Osteocyte (in vitro differentiated cells): ENCODE measurements at places on chromosomes 2 and 18. TPM values are rescaled to one million over a fixed set of nuclear protein-coding genes. Genes with fewer than 3 reads are reported as not detected.

Gene POTEI
- total RNA-seq, result 0.05 TPM in 1 of 2 replicates, not detected in the other

Gene LRP1B
- total RNA-seq, result 3.6 and 4.5 TPM in 2 replicates

- no peak overlapping the region for H3K4me3 ChIP-seq
- no peaks in the 10 kb centered on the region for H3K4me1 ChIP-seq
- DNase-seq, result no peak
Measured at GRCh38 chr18:53754154-53754553, 470.3 kb downstream of the MBD2 start.

DNA sequence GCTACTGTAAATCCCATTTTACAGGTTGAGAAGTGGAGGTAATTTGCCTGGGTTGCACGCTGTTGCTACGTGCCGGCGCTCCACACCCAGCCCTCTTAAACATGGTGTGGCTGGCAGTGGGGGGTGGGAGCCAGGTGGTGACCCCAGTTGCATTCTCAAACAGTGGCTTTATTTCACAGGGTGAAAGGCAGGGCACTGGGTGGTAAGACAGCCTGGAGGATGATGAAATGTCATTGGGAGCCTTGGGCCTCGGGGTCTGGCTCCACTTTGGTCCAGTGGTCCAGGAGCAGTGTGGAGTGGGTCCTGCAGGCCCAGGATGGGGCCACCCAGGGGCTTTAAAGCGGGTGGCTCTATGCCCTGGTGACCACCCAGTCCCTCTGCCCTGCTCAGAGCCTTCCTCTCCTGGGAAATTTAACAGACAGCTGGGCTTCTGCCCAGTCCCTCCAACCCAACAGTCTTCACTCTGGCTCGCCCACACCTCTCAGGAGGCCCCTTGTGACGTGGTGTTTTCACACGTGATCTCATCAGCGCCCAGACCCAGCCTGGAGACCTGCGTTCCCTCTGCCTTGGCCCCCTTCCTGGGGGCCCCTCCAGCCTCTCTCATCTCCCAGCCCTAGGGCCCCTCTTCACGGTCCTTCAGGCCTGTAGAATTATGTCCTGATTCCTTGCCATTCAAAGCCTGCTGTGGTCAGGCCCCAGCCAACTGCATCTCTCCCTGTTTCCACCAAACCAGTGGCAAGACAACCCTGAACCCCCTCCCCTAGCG, 92.5 kb downstream of the INHBB start:
- no peak for DNase-seq
- H3K36me3 ChIP-seq, result no peaks in the 10 kb centered on the region
- H3K27me3 ChIP-seq, result peaks cover 66% of the 10 kb centered on the region
- peaks cover 10% of the 10 kb centered on the region for H3K4me1 ChIP-seq
- H3K4me3 ChIP-seq, result no peak overlapping the region
- no peak overlapping the region for H3K27ac ChIP-seq

GRCh38 chr2:71905205-71905604, 242.5 kb downstream of the CYP26B1 start:
- no peak overlapping the region for H3K27ac ChIP-seq
- H3K36me3 ChIP-seq, result peaks cover 3% of the 10 kb centered on the region
- no peaks in the 10 kb centered on the region for H3K4me1 ChIP-seq
- peaks cover 48% of the 10 kb centered on the region for H3K27me3 ChIP-seq

DNA sequence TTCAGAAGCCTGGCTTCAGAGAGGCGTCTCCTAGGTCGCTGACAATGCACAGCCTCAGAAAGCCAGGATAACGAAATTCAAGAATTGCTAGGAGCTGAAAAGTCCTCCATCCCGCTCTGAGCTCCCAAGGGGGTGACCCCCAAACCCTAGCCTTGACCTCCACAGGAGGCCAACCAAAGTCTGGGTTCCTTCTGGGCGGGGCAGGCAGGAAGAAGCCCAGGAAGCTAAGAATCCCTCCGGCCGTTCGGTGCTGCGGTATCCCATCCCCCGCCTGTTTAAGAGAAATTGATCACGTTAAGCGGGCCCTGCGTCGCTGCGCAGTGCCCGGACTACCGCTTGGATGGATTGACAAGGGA, 2.5 kb upstream of the OSR1 start:
- no peak overlapping the region for H3K27ac ChIP-seq
- peaks cover 3% of the 10 kb centered on the region for H3K36me3 ChIP-seq
- H3K4me3 ChIP-seq, result no peak overlapping the region

- H3K4me1 ChIP-seq, result peaks cover 28% of the 10 kb centered on the region
- H3K27me3 ChIP-seq, result peaks cover 4% of the 10 kb centered on the region
- H3K27ac ChIP-seq, result no peak overlapping the region
- H3K4me3 ChIP-seq, result no peak overlapping the region
- peaks cover 2% of the 10 kb centered on the region for H3K36me3 ChIP-seq
Measured at GRCh38 chr18:25737710-25738311, 352.6 kb downstream of the SS18 start.

- no peak overlapping the region for H3K4me3 ChIP-seq
- no peak overlapping the region for H3K27ac ChIP-seq
- H3K4me1 ChIP-seq, result peaks cover 13% of the 10 kb centered on the region
- DNase-seq, result no peak
- H3K36me3 ChIP-seq, result no peaks in the 10 kb centered on the region
Measured at GRCh38 chr2:64063924-64064331, 44.7 kb upstream of the VPS54 start.

DNA sequence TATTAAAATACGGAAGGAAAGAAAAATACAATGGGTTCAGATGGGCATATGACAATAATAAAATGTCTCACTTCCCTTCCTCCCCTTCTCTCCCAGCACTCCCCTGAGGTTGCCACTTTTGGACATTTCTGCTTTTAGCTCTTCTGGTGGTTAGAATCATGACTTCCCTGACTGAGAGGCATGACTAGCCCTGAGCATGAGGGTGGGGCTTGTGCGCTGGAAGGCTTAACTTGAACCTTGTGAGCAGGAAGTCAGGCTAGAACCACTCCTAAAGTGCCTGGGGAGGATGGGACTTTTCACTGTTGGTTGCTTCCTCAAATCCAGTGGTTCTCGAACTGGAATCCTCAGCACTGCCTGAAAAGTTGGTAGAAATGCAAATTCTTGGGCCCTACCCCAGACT, 19.7 kb upstream of the ARHGAP25 start:
- H3K27me3 ChIP-seq, result peaks cover 49% of the 10 kb centered on the region
- H3K27ac ChIP-seq, result no peak overlapping the region
- H3K36me3 ChIP-seq, result no peaks in the 10 kb centered on the region
- H3K4me3 ChIP-seq, result no peak overlapping the region

GRCh38 chr18:76866666-76867065, 44.3 kb downstream of the ZNF236 start:
- H3K4me1 ChIP-seq, result no peaks in the 10 kb centered on the region
- DNase-seq, result no peak
- H3K27me3 ChIP-seq, result no peaks in the 10 kb centered on the region
- H3K36me3 ChIP-seq, result peaks cover 35% of the 10 kb centered on the region

- H3K4me3 ChIP-seq, result no peak overlapping the region
- no peak overlapping the region for H3K27ac ChIP-seq
- no peaks in the 10 kb centered on the region for H3K27me3 ChIP-seq
- no peak for DNase-seq
Measured at GRCh38 chr2:96344011-96344410, 8.4 kb downstream of the NCAPH start.

- no peak for DNase-seq
- H3K36me3 ChIP-seq, result no peaks in the 10 kb centered on the region
- no peak overlapping the region for H3K27ac ChIP-seq
Measured at GRCh38 chr2:12484536-12485115, 232.1 kb upstream of the TRIB2 start.

- DNase-seq, result no peak
- H3K4me1 ChIP-seq, result peaks cover 38% of the 10 kb centered on the region
- no peaks in the 10 kb centered on the region for H3K27me3 ChIP-seq
- peak overlapping the region; percentile 88 for H3K4me3 ChIP-seq
- no peaks in the 10 kb centered on the region for H3K36me3 ChIP-seq
- H3K27ac ChIP-seq, result peak overlapping the region; percentile 99
Measured at GRCh38 chr2:197435598-197436420, 981 bp upstream of the SF3B1 start.

Gene DSEL
- 105 and 108 TPM in 2 replicates for total RNA-seq

GRCh38 chr2:220962556-220962955, 609.5 kb downstream of the EPHA4 start:
- H3K4me3 ChIP-seq, result no peak overlapping the region
- no peaks in the 10 kb centered on the region for H3K27me3 ChIP-seq
- no peaks in the 10 kb centered on the region for H3K36me3 ChIP-seq
- no peak overlapping the region for H3K27ac ChIP-seq
- H3K4me1 ChIP-seq, result peaks cover 10% of the 10 kb centered on the region

DNA sequence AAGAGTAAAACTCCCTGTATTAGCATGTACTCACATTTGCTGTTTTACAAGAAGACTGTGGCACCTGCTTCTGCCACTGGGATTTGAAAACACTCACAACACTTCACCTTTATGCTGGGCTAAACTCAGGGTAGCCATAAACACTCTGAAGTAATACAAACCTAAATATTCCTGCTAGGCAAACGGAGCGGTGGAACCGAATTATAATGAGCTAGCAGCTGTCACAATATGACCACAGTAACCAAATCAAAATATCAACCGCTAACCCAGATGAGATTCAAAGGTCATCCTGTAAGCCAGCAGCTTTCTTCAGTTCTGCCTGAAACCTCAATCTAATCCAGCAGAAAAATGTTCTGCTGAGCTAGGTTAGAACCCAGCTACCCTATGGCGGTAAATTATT, 132.1 kb downstream of the TCF4 start:
- no peak overlapping the region for H3K27ac ChIP-seq
- no peak overlapping the region for H3K4me3 ChIP-seq
- peaks cover 13% of the 10 kb centered on the region for H3K4me1 ChIP-seq
- no peak for DNase-seq
- no peaks in the 10 kb centered on the region for H3K27me3 ChIP-seq
- peaks cover 8% of the 10 kb centered on the region for H3K36me3 ChIP-seq

DNA sequence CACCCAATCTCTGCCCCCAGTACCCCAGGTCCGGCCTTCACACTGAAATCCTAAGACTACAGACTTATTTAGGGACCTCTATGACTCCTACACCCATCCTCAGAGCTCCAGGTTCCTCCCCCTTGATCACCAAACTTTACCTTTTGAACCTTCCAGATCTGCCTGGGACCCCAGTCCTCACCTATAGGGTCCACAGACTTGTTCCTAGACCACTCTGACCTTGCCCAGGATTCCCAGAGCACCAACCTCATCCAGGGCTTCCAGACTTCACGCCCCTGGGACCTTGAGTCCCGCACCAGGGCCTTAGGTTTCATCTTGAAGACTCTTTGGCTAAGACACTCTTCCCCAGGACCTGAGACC, 462 bp downstream of the CHCHD5 start:
- H3K4me3 ChIP-seq, result peak overlapping the region; percentile 95
- H3K27me3 ChIP-seq, result no peaks in the 10 kb centered on the region
- peaks cover 12% of the 10 kb centered on the region for H3K36me3 ChIP-seq
- H3K4me1 ChIP-seq, result peaks cover 27% of the 10 kb centered on the region
- peak overlapping the region; percentile 100 for H3K27ac ChIP-seq
- no peak for DNase-seq

Gene PIAS2
- 37.9 and 50.6 TPM in 2 replicates for total RNA-seq

GRCh38 chr2:206820807-206821206, 55.4 kb downstream of the FASTKD2 start:
- no peaks in the 10 kb centered on the region for H3K27me3 ChIP-seq
- H3K27ac ChIP-seq, result no peak overlapping the region
- no peaks in the 10 kb centered on the region for H3K36me3 ChIP-seq
- no peak for DNase-seq
- no peak overlapping the region for H3K4me3 ChIP-seq

- no peaks in the 10 kb centered on the region for H3K27me3 ChIP-seq
- H3K4me1 ChIP-seq, result no peaks in the 10 kb centered on the region
- H3K36me3 ChIP-seq, result no peaks in the 10 kb centered on the region
Measured at GRCh38 chr2:147098940-147099339, 745.9 kb upstream of the ACVR2A start.

GRCh38 chr2:142176941-142177340, 46.1 kb upstream of the LRP1B start:
- H3K4me1 ChIP-seq, result peaks cover 10% of the 10 kb centered on the region
- H3K27me3 ChIP-seq, result no peaks in the 10 kb centered on the region
- H3K27ac ChIP-seq, result no peak overlapping the region

GRCh38 chr2:182941919-182942318, 75.5 kb upstream of the FRZB start:
- DNase-seq, result no peak
- H3K36me3 ChIP-seq, result peaks cover 63% of the 10 kb centered on the region
- H3K4me3 ChIP-seq, result no peak overlapping the region
- H3K27me3 ChIP-seq, result no peaks in the 10 kb centered on the region

GRCh38 chr18:22630980-22631379, 213.3 kb upstream of the CTAGE1 start:
- DNase-seq, result no peak
- no peaks in the 10 kb centered on the region for H3K27me3 ChIP-seq
- peaks cover 4% of the 10 kb centered on the region for H3K4me1 ChIP-seq
- H3K27ac ChIP-seq, result no peak overlapping the region

DNA sequence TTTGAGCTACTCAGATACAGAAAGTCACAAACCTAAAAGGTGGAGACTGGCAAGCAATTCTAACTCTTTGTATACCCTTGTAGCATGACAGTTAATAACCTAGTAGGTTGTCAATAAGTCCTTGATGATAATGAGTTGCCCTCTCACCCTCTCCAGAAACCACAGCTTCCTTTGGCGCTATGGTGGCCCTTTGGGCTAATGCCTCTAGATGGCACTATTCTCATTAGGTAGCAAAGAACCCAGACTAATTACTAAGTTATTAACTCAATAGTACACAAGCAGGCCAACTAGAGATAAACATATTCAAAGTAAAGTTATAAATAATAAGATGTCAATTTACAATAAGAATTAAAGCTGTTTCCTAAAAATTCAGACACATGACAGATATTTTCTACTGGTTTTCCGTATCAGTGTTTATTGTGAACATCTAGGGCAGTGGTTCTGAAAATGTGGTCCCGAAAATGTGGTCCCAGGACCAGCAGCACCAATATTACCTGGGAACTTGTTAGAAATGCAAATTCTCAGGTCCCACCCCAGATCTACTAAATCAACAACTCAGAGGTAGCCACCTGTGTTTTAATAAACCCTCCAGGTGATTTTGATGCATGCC, 41.1 kb downstream of the LDAH start:
- H3K4me1 ChIP-seq, result no peaks in the 10 kb centered on the region
- H3K27me3 ChIP-seq, result no peaks in the 10 kb centered on the region
- H3K4me3 ChIP-seq, result no peak overlapping the region

GRCh38 chr2:10169053-10169578, 46.6 kb downstream of the RRM2 start:
- no peaks in the 10 kb centered on the region for H3K27me3 ChIP-seq
- no peak overlapping the region for H3K27ac ChIP-seq
- H3K36me3 ChIP-seq, result no peaks in the 10 kb centered on the region
- no peak for DNase-seq
- peaks cover 29% of the 10 kb centered on the region for H3K4me1 ChIP-seq
- H3K4me3 ChIP-seq, result no peak overlapping the region

- no peak for DNase-seq
- no peaks in the 10 kb centered on the region for H3K4me1 ChIP-seq
- no peak overlapping the region for H3K4me3 ChIP-seq
Measured at GRCh38 chr18:31723990-31724711, 36.5 kb downstream of the SLC25A52 start.

GRCh38 chr18:76713432-76713831, 108.9 kb upstream of the ZNF236 start:
- H3K36me3 ChIP-seq, result no peaks in the 10 kb centered on the region
- peaks cover 4% of the 10 kb centered on the region for H3K27me3 ChIP-seq
- H3K4me3 ChIP-seq, result no peak overlapping the region
- no peak for DNase-seq
- H3K27ac ChIP-seq, result no peak overlapping the region
